ENCODE measurements at places on chromosomes 2 and 18. TPM values are rescaled to one million over a fixed set of nuclear protein-coding genes. Genes with fewer than 3 reads are reported as not detected.

The RAB6C gene
- not detected for total RNA-seq

The SEMA4C gene
- total RNA-seq = 35.4 TPM

The CHPF gene
- total RNA-seq = 7.8 TPM

The DPYSL5 gene
- not detected for total RNA-seq

The TTN gene
- total RNA-seq = 12.3 TPM

The DSC3 gene
- total RNA-seq = not detected

The PCARE gene
- total RNA-seq = not detected

The KLF11 gene
- total RNA-seq = 8.6 TPM

The TMEM198 gene
- total RNA-seq = 0.69 TPM

The EVX2 gene
- not detected for total RNA-seq

The KIF5C gene
- 6.0 TPM for total RNA-seq

The DOK6 gene
- total RNA-seq = not detected

The ABCA12 gene
- not detected for total RNA-seq

The SLC19A3 gene
- total RNA-seq = not detected

The RESP18 gene
- not detected for total RNA-seq

The CXCR1 gene
- total RNA-seq = 0.99 TPM

The SERPINB4 gene
- total RNA-seq = not detected

The GPR55 gene
- total RNA-seq = 9.2 TPM

The NT5C1B gene
- not detected for total RNA-seq

The TMEM37 gene
- not detected for total RNA-seq
